ENCODE measurements at places on chromosomes 2 and 18.

DNA sequence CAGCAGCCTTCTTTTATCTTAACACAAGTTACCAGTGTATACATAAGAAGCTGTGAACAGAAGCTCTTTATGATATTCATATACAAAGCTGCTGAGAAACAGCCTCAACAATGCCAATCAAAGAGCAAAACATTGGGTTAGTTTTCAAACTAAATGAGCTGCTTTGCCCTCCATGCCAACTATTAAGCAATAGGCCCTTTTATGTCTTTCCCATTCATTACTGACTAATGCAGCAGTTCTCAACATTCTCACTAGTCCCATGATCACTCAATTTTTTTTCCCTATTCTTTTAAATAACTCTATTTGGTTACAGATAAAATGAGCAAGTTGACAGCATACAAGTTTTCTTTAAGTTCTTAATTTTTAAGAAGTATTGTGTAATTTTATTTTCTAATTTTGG is 57.9 kb upstream of the FRZB start:
- no peak for DNase-seq

DNA sequence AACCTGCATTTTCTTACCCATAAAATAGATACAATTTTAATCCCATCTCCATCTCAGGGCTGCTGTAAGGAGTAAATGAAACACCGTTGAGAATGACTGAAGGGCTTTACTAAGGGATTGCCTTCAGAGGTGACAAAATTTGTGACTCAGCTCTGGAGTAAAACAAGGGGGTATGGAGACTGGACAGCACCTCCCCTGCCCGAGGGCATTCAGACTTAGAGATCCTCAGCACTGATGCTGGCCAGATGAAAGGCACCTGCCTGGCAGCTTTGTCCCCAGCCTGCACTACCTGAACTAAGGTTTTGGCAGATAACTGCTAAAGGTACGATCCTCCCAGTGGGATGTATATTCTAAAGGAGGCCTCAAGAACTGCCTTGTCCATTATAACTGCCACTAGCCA is 105.9 kb upstream of the STPG4 start:
- no peak for DNase-seq

DNA sequence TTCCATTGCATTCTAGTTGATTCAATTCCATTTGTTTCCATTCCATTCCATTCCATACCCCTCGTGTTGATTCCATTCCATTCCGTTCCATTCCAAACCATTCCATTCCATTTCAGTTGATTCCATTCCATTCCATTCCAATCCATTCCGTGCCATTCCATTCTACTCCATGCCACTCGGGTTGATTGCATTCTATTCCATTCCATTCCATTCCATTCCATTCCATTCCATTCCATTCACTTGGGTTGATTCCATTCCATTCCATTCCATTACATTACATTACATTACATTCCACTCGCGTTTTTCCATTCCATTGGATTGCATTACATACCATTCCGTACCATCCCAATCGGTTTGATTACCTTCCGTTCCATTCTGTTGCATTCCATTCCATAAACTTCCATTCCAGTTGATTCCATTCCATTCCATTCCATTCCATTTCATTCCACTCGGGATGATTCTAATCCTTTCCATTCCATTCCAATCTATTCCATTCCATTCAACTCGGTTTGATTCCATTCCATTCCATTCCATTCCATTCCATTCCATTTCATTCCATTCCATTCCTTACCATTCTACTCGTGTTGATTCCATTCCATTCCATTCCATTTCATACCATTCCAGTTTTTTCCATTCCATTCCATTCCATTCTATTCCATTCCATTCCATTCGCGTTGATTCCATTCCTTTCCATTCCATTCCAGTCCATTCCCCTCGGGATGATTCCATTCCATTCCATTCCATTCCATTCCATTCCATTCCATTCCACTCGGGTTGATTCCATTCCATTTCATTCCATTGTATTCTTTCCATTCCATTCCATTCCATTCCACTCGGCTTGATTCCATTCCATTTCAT is 1140.4 kb downstream of the RPIA start:
- no peak for DNase-seq

DNA sequence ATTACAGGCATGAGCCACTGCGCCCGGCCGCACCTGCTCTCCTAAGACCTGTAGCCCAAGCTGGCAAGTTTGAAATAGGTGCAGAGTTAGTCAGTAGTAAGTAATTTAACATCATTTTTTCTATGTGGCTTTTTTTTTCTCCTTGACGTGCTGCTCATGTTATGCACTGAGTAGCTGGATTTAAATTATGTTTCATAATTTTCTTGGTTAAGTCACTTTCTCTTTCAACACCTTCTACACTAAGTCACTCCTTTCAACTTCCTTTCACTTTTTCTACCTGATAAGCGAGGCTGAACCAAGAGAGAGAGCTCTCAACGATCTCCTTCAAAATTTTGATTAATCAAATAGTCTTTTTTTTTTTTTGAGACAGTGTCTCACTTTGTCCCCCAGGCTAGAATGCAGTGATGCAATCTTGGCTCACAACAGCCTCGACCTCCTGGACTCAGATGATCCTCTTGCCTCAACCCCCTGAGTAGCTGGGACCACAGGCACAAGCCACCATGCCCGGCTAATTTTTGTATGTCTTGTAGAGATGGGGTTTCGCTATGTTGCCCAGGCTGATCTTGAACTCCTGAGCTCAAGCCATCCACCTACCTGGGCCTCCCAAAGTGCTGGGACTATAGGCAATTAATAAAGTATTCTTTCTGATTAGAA is 13.1 kb downstream of the CASP8 start:
- no peak for DNase-seq

DNA sequence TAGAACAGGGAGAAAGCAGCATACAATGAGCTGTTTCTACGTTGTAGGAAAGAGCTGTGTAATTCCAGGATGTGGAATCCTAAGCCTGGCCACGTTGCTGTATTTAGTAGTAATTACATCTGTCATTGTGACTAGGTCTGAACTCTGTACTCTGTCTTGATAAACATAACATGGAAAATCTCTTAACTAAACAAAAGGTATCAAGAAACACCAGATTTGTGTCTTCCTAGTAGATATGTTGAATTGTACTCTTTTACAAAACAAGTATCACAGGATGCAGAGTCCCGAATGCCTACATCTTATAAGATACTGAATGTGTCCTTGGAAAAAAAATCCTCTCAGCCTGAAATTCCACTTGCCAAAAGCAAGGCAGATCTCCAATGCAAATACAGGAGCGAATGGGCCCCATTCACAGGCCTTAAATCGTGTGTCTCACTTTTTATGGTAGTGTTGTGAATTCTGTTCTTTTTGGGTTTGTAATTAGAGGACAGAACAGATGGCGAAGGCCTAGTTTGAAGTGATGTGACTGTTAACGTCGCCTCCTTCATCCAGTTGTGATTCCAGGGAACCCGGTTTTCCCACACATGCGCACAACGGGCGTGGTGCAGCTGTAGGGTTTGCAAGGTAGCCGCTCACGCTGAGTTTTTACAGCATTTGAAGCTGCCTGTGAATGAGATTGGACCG is 246.5 kb downstream of the GBX2 start:
- no peak for DNase-seq

DNA sequence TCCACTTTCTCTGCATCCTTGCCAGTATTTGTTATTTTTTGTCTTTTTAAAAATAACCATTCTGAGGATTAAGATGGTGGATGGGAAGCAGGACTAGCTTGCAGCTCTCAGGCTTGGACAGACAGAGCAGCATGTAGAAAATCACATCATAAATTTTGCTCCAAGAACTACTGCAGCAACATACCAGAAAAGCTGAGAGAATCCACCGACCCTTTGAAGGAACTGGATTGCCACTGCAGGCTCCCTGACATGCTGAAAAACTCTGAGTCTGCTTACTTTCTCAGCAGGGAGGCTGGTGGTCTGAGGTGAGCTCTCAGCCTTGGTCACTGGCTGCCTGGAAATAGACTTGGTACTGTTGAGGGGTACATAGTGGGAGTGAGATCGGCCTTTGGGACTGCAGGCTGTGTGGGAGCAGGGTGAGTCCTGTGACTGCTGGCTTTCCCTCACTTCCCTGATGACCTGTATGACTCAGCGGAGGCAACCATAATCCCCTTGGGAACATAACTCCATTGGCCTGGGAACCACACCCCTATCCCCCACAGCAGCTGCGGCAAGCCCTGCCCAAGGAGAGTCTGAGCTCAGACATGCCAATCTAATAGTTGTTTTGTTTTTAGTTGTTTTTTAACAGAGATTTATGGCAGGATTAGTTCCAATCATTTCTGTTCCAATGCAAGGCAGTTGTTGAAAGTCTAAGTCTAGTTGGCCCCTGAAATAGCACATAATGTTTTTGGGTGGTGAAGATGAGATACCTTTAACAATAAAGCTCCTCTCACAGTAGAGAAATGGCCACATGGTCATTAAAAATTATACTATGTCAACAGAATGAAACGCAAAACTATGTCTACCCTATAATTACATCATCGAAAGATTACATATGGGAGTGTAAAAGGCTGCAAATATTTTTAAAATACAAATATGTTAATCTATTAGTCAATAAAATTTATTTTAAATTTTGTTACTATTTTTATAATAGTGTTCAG is 414.2 kb upstream of the CHAC2 start:
- no peak for DNase-seq

- DNase-seq: no peak
These were observed 128.5 kb downstream of the MEIS1 start for GRCh38 chr2:66563473-66563872.

DNA sequence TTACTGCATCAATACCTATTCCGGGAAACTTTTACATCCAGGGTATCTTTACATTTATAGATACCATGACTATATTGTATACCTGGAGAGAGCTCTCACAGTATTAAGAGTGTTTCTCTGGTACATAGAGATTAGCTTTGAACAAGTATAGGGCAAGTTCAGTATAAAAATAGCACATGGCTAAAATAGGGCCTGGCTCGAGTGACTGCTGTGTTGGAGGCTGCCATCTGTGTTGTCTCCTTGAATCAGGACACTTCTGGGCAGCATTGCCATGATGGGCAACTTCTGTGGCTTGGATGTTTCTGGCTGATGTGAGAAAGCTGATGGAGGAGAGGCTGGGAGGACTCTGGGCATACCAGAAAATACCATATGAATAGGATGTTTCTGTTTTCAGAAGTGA is 18.7 kb downstream of the ARHGAP28 start:
- no peak for DNase-seq
